Brain (organoid and tissue), 16 donors: ENCODE measurements at places on chromosomes 7 and 10.

DNA sequence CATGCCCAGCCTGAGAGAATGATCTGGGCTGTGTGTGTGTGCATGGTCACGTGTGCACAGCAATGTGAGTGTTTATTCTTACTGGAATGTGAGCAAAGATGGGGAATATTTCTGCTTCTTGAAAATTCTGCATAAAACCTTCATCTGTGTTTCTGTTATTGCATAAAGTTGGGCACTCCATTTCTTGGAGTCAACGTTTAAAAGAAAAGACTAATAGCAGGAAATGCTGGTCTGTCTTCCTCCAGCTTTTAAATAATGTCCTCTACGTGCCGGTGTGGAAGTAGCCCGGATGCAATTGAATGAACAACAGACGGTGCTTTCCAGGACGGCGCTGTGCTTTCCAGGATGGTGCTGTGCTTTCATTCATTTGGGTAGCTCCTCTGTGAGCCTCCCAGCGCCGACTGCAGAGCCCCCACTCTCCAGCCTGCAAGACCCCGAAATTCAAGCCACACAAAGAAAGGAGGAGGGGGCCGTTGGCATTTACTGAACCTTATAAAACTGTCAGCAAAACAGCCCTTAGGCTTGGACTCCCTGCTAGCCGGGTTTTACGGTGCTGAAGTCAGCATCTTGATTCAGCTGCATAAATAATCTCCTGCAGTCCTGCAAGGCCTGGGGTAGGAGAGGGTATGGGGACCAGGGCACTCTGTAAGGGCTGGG lies 158.2 kb upstream of the PRKCQ start:
- peak; percentile 67 for DNase-seq

DNA sequence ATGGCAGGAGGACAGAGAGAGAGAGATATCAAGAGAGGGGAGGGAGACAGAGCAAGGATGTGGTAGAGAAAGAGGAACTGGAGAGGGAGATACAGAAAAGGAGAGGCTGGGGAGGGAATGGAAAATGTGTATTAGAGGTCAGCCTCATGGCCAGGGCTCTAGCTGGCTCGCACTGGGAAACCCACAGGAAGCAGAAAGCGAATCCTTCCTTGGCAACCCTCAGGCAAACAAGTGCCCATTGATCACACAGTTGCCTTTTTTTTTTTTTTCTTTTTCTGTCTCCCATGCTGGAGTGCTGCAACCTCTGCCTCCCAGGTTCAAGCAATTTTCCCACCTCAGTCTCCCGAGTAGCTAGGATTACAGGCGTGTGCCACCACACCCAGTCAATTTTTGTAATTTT lies 391.2 kb downstream of the TYW1 start:
- no peak for DNase-seq

- DNase-seq, result no peak
These were observed 201.8 kb upstream of the PPP2R2D start for GRCh38 chr10:131698986-131699385.

GRCh38 chr10:65213170-65213569 lies 1692.0 kb downstream of the REEP3 start:
- DNase-seq, result no peak
